ENCODE measurements at places on chromosomes 11 and 22. TPM values are rescaled to one million over a fixed set of nuclear protein-coding genes. Genes with fewer than 3 reads are reported as not detected.

Gene CRYBA4
- total RNA-seq: not detected

GRCh38 chr22:23793326-23793725 is 6.6 kb downstream of the SMARCB1 start:
- H3K27me3 ChIP-seq: no peaks in the 10 kb centered on the region
- no peak for DNase-seq
- no peak overlapping the region for H3K4me3 ChIP-seq
- peaks cover 9% of the 10 kb centered on the region for H3K4me1 ChIP-seq

GRCh38 chr11:66491315-66491935 is 11.2 kb downstream of the DPP3 start:
- H3K27me3 ChIP-seq: no peaks in the 10 kb centered on the region
- H3K36me3 ChIP-seq: peaks cover 45% of the 10 kb centered on the region
- no peak overlapping the region for H3K27ac ChIP-seq
- no peak overlapping the region for H3K4me3 ChIP-seq

DNA sequence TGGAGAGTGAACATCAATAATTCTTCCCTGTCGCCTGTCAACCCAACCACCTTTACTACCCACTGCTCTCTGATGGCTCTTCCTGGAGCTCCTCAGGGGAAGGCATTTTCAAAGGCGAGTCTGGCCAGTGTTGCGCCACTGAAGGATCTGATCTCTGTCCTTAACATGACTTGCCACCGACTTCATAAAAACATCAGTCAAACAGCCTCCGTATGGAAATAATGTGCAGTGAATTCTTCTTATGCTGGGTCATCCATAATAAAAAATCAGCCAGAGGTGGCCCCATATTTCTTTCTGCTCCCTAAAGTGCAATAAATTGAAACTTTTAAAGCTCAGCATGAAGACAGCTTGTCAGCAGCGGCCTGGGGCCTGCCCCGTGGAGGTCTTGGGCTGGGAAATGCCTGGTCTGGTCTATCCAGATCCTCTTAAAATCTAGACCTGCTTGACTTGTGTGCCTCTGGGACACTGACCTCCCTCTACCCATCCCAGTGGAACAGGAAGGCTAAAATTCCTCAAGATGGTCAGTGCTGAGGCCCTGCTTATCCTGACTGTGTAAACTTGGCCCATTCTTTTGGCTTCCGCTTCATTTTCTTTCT is 199.5 kb downstream of the MYO18B start:
- no peak for DNase-seq
- peaks cover 38% of the 10 kb centered on the region for H3K27me3 ChIP-seq
- no peak overlapping the region for H3K27ac ChIP-seq
- H3K4me1 ChIP-seq: no peaks in the 10 kb centered on the region
- no peak overlapping the region for H3K4me3 ChIP-seq
- no peaks in the 10 kb centered on the region for H3K36me3 ChIP-seq

GRCh38 chr11:38156495-38157146 is 1558.6 kb upstream of the RAG2 start:
- H3K4me1 ChIP-seq: no peaks in the 10 kb centered on the region
- H3K27me3 ChIP-seq: no peaks in the 10 kb centered on the region
- H3K4me3 ChIP-seq: no peak overlapping the region

Gene LUZP2
- total RNA-seq: not detected

Data from MCF 10A (cell line).